MCF 10A (cell line): ENCODE measurements at places on chromosomes 13 and 19. TPM values are rescaled to one million over a fixed set of nuclear protein-coding genes. Genes with fewer than 3 reads are reported as not detected.

DNA sequence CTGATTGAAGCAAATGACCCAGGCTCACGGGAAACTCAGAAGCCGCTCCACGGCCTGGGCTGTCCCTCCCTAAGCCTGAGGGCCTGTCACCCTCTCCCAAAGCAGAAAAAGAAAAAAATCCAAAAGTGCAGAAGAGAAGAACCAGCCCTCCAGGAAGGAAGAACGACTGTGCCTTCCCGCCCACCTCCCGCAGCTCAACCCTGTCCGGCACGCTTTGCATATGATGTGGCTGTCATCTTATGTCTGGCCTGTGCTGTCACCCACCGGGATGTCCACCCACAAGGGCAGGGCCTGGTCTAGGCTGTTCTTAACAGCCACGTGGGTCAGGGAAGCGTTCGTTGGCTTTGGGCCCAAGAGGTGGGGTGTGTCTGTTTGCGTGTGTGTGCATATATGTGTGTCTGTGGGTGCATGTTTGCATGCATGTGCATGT is 13.7 kb downstream of the ZBTB7A start:
- DNase-seq = peak; percentile 60

GRCh38 chr13:22198641-22199217 is 527.9 kb downstream of the FGF9 start:
- DNase-seq = no peak

- DNase-seq = peak; percentile 79
Observed at GRCh38 chr19:7869453-7869909, 4.7 kb downstream of the PRR36 start.

- no peak for DNase-seq
Observed at GRCh38 chr13:30719525-30719914, 15.8 kb upstream of the ALOX5AP start.

GRCh38 chr19:17234911-17235299 is 8.9 kb downstream of the OCEL1 start:
- DNase-seq = peak; percentile 67

DNA sequence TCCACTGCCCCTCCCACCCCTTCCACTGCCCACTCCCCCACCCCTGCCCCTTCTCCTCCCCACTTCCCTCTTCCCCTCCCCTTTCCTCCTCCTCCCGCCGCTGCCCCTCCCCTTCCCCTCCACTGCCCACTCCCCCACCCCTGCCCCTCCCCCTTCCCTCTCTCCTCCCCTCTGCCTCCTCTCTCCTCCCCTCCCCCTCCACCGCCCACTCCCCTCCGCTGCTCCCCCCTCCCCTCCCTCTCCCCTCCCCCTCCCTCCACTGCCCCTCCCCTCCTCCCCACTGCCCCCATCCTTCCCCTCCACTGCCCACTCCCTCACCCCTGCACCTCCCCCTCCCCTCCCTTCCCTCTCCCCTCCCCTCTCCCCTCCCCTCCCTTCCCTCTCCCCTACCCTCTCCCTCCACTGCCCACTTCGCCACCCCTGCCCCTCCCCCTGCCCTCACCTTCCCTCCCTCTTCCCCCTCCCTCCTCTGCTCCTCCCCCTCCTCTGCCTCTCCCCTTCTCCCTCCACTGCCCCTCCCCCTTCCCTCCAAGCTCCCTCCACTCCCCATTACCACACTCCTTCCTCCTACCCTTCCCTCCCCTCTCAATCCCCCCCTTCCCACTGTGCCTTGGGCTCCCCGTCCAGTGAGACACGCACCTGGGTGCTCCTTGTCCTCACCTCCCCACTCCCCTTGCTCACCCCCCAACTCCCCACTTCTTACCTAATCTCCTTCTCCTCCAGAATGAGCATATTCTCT is 21.9 kb downstream of the ATP8B3 start:
- no peak for DNase-seq

DNA sequence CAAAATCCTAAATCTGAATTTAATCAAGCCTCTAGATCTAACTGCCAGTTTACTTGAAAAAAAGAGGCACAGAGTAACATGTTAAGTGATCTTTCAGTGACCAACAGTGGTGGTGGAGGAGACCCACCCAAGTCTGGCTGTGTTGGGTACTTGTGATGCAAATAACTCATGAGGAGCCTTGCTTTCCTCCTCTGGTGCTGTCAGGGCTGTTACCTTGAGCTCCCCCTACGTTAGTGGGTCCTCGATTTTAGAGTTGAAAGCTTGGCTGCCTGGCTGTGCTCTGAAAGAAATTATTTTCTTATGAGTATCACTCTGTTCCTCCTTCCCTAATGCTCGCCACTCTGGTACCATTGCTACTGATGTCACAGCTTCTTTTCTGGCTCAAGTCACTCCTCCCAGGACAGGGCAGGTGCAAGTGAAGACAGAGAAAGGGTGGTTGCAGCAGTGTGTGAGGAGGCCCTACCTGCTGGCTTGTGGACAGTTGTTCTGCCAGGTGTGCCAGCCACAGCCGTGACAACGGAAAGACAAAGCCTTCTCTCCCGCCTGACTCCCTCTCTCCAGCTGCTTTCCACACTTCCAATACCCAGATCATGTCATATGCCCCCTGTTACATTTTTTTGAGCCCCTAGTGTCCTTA is 6.5 kb upstream of the SUPT20H start:
- no peak for DNase-seq

GRCh38 chr13:106343836-106344235 is 191.6 kb downstream of the EFNB2 start:
- no peak for DNase-seq

DNA sequence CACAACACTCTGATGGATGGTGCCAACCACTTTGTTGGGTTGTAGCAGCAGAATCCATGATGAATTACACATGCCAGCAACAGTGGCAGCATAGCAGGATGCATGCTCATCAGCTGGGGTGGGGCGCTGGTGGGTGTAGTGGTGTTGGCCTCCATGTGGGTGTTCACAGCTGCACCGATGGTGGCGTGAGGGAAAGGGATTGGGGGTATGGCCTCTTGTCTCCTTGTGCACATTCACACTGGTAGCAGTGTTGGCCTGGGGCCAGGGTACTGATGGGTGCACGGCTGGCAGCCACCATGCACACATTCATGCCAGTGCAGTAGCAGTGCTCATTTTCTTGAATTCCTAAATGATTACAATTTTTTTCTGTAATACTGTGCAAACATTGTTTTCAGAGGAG is 2748.8 kb upstream of the PCDH20 start:
- DNase-seq = no peak

DNA sequence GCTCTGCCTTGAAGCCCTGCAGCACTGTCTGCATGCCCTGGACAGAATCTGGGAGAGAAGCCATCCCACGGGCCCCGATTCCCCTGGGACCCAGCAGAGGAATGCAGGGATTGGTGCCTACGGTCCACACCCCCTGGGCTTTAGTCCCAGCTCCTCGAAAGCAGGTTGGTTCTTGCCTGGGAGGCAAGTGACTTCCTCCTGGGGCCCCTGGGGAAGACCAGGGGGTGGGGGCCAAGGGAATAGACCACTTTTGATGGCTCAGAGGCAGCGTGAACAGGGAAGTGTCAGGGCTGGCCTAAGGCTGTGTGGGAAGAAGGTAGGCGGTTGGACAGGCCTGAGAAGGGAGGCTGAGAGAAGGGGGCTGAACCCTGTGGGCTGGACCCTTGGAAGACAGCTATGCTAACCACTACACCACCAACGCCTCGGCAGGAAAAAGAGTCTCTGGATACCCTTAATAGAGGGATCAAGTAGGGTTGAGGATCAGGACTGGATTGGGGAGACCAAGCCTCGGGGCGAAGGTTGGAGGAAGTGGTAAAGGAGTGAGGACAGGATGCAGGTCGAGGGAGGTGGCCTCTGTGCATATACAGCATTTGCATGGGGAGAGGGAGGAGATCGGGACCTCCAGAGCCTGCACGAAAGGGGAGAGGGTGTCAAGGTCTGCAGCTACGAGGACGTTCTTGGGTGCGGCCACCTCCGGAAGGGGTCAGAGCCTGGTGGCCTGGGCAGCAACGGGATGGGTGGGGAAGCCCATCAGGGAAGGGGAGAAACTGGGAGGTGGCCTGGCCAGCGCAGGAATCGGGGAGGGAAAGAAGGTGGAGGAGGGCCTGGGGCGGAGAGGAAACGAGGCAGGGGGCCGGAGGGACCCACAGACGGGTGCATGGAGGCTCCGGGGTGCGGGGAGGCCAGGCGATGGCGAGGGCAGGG is 709 bp downstream of the DPP9 start:
- DNase-seq = peak; percentile 60

DNA sequence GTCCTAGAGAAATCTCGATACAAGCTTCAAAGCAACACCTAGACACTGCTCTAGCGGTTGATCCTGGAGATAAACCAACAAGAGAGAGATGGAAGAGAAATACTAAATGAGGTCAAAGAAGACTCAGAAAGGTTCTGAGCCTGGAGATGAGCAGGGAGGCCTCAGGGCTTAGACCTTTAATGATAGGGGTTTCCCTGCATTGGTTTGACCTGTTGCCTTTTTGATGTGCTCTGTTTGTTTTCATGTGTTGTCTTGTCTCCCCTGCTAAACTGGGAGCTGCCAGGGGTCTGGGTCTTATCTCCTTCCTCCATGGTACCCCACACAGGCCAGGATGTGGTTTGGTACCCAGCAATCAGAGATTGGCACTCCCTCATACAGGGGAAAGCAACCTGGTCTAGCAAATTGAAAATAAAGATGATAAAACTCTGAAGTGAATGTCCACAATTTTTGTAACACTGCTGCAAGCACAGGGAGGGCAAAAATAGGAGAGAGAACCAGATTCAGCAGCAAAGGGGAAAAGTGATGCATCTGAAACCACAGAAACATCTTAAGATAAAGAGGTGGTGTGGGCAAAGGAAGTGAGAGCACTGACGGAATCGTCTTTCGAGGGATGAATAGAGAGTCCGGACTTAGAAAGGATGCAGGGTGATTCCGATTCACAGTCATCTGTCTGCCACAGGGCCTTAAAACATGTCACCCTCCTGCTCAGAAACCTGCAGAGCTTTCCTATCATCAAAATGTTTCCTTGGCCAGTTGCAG is 3.5 kb downstream of the FFAR2 start:
- DNase-seq = no peak

GRCh38 chr13:65595916-65596315 is 1634.2 kb downstream of the PCDH9 start:
- DNase-seq = no peak

- DNase-seq = no peak
Observed at GRCh38 chr19:56217039-56217949, 15.2 kb downstream of the ZSCAN5C start.

DNA sequence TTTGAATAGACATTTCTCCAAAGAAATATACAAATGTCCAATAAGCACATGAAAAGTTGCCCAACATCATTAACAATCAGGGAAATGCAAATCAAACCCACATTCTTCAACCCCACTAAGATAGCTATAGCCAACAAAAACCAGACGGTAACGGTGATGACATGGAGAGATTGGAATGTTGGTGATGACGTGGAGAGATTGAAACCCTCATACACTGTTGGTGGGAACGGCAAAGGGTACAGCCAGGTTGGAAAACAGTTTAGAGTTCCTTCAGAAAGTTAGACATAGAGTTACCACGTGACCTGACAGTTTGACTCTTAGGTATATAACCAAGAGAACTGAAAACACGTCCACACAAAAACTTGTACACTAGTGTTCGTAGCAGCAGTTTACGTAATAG is 48.1 kb downstream of the TNFRSF19 start:
- peak; percentile 70 for DNase-seq

DNA sequence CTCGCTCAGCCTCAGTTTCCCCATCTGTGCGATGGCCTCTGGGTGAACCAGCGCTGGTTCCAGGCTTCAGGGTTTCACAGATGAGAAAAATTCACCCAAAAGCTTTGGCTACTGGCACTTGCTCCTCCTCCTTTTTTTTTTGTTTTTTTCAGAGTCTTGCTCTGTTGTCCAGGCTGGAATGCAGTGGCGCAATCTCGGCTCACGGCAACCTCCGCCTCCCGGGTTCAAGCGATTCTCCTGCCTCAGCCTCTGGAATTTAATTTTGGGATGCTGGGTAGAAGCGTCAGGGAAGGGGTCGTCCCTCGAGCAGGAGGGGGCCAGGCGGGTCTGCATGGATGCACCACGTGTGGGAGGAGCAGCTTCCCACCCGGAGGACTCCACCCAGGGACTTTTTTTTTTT is 7.0 kb downstream of the PRSS57 start:
- DNase-seq = no peak

DNA sequence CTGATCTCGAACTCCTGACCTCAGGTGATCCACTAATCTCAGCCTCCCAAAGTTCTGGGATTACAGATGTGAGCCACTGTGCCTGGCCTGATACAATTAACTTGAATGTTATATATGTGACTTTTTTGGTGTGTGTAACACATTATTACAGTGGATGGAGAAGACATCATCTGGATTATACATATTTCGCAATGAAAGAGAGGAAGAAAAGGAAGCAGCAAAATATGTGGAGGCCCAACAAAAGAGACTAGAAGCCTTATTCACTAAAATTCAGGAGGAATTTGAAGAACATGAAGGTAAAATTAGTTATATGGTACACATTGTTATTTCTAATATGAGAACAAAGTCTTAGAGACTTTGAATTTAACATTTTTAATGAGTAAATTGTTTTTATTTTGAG is 55.5 kb downstream of the BRCA2 start:
- no peak for DNase-seq

DNA sequence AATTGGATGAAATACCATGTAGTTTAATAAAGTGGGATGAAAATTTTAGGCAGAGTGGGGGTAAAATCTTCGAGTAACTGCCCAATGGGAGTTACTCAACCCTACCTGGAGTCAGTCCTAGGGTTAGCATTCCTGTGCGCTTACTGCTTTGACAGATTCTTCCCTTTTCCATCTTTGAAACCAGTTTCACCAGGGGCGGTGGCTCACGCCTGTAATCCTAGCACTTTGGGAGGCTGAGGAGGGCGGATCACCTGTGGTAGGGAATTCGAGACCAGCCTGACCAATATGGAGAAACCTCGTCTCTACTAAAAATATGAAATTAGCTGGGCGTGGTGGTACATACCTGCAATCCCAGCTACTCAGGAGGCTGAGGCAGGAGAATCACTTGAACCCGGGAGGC is 37.0 kb upstream of the CXCL17 start:
- DNase-seq = no peak

DNA sequence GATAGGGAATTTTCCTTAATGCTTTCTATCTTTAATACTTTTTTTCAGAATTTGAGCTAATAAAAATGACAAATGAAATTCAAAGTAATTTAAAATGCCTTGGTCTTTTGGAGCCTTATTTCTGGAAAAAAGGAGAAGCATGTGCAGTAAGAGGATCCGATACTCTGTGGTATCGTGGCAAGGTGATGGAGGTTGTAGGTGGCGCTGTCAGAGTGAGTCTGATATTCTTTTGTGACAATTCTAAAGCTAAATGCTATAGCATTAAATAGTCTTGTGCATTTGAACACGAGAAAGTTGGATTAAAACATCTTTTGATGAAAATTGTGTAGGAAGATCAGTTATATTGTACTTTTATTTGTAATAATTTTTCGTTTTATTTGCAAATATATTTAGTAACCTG is 95.0 kb downstream of the RNF17 start:
- no peak for DNase-seq

Gene ADGRE3
- not detected in 2 replicates for total RNA-seq

Gene ZNF792
- 0.40 and 1.0 TPM in 2 replicates for total RNA-seq

Gene ZNF628
- total RNA-seq = 6.2 and 12.1 TPM in 2 replicates

Gene COL5A3
- 0.98 and 1.5 TPM in 2 replicates for total RNA-seq

Gene SIGLEC12
- not detected in 2 replicates for total RNA-seq

Gene MADCAM1
- 0.25 and 0.47 TPM in 2 replicates for total RNA-seq

Gene UNC13A
- total RNA-seq = 0.15 and 0.21 TPM in 2 replicates

Gene LAIR1
- not detected in 2 replicates for total RNA-seq

Gene LMO7
- total RNA-seq = 30.8 and 47.1 TPM in 2 replicates
